ENCODE measurements at places on chromosomes 5 and 9.

DNA sequence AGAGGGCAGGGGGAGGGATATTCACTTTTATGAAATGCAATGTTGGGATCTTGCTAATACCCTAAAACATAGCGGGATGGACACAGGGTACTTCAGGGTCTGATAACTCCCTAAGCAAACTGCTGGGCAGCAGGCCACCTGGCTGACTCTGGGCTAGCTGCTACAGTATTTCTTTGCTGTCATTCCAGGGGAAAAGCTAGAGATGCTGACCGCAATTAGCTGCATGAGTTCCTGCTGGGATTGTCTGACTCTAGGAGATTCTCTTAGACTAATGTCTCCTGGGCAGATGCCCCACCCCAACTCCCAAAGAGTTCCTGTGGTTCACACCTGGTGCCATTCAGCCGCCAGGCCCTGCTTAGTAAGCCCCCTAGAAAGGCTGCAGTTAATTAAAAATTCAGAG, 69.9 kb downstream of the PSAT1 start:
- DNase-seq: no peak

DNA sequence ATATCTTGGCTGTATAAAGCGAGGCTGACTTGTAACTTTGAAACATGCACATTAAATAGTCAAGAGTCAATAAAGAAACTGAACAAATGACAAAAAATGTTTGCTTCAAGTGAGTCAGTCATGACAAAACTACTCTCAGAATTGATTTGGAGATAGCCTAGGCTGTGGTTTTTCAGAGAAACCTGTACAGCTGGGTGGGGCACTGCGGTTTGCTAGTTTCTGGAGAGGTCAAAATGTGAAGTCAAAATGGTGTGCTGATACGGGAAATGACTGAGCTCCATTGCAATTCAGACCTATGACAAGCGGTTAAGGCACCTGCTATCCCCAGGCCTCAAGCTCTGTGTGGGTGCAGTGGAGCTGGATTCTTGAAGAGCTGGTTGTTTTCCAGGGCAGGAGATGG, 10.3 kb upstream of the CD180 start:
- peak; percentile 80 for DNase-seq

DNA sequence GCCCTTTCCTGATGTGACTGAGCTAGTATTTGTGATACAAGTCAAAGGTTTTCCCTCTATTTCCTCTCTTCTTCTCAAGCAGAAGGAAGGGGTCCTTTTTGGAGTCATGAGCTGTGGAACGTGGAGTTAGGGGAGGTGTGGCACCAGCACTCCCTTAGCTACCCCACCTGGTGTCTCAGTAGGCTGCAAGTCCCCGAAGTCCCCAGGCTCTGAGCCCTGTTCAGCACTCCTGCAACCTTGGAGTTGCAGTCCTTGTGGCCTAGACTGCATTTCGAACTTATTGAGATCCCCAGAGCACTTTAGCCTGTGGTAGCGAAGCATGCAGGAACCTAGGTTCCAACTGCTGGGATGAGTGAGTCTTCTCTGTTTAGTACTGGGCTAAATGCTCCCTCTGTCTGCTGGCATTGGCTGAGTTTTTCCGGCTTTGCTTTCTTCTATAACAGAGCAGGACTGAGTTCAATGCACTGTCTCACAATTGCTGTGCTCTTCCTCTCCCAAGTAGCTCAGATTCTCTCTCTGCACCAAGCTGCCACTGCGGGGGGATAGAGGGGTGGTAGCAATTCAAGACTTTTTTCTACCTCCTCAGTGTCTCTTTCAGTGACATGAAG, 600.7 kb upstream of the CDH9 start:
- DNase-seq: no peak

DNA sequence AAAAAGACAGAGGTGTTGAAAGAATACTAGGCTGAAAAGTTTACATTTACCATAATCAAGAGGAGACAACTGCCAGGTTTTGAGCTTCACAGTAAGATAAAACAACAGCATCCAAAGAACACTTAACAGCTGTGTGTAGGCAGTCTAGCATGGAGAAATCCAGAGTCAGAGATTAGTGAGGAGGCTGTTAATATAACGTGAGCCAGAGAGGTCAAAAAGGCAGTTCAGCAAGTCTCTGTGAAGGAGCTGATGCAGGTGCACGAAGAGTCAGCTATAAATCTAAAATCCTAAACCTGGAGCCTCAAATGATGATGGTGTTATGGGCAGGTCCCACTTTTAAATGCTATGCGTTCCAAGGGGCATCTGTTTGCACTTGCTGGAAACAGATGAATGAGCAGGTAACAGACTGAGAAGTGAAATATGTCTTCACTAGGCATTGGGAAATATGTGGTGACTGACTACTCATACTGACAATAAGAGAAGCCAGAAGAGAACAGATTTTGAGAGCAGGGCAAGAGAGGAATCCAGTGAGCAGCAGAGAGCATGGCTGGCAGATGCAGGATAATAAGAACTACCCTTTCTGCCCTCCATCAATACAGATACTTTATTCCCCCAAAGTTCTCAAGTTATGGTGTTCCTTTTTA, 8.7 kb downstream of the APTX start:
- DNase-seq: no peak

- DNase-seq: no peak
Observed at GRCh38 chr5:141245250-141245717, at the start of gene PCDHB15. Gene PCDHB15, plus strand, starts transcription at chr5:141245395. Its CDS starts 184 bp downstream, at chr5:141245579.

Data from NK-92 treated with Interleukin-12 subunit alpha and Interleukin-12 subunit beta, amount 100 ng/mL, for 24 hours (cell line).